Caco-2 (cell line): ENCODE measurements at places on chromosomes 6 and 20. TPM values are rescaled to one million over a fixed set of nuclear protein-coding genes. Genes with fewer than 3 reads are reported as not detected.

The ABHD16B gene
- 0.27 TPM in 1 of 2 replicates, not detected in the other for total RNA-seq

The CPNE5 gene
- total RNA-seq: not detected in 2 replicates

The PAK5 gene
- total RNA-seq: not detected in 2 replicates

The FERMT1 gene
- total RNA-seq: 30.1 and 34.7 TPM in 2 replicates

The LY6G6C gene
- 0.88 and 1.3 TPM in 2 replicates for total RNA-seq

The OSER1 gene
- total RNA-seq: 79.7 and 82.3 TPM in 2 replicates

The DUSP15 gene
- total RNA-seq: 8.2 and 9.1 TPM in 2 replicates

The LPA gene
- not detected in 2 replicates for total RNA-seq

The BEND6 gene
- total RNA-seq: not detected in 2 replicates

The WFDC13 gene
- not detected in 2 replicates for total RNA-seq

The SNX9 gene
- total RNA-seq: 27.4 and 29.5 TPM in 2 replicates

The MAFB gene
- total RNA-seq: 0.88 and 1.2 TPM in 2 replicates

The AP5S1 gene
- total RNA-seq: 14.9 and 17.3 TPM in 2 replicates

The FLRT3 gene
- 98.2 and 107 TPM in 2 replicates for total RNA-seq

The PRND gene
- total RNA-seq: not detected in 2 replicates

The OOEP gene
- total RNA-seq: not detected in 2 replicates

The MCHR2 gene
- total RNA-seq: not detected in 2 replicates

The SMOC2 gene
- total RNA-seq: 2.8 and 4.5 TPM in 2 replicates

The ANKRD66 gene
- total RNA-seq: not detected in 2 replicates

The METTL24 gene
- total RNA-seq: 0.28 TPM in 1 of 2 replicates, not detected in the other

The PREX1 gene
- 7.7 and 9.5 TPM in 2 replicates for total RNA-seq

The BAG2 gene
- total RNA-seq: 9.5 and 10.4 TPM in 2 replicates

The SIRPA gene
- 31.6 and 33.3 TPM in 2 replicates for total RNA-seq

The LY6G6F gene
- total RNA-seq: not detected in 2 replicates

The GJA10 gene
- total RNA-seq: not detected in 2 replicates

The SSTR4 gene
- total RNA-seq: not detected in 2 replicates

The DDO gene
- not detected in 2 replicates for total RNA-seq

The PAX1 gene
- total RNA-seq: not detected in 2 replicates

The COMMD7 gene
- total RNA-seq: 142 and 160 TPM in 2 replicates

The TSPO2 gene
- total RNA-seq: 0.49 and 0.61 TPM in 2 replicates

The EYA4 gene
- total RNA-seq: not detected in 2 replicates

The RNF144B gene
- 0.39 TPM in 2 replicates for total RNA-seq

The BPIFB1 gene
- not detected in 2 replicates for total RNA-seq

The C6orf141 gene
- total RNA-seq: 2.1 and 2.3 TPM in 2 replicates

The MMP24 gene
- total RNA-seq: 13.0 and 15.6 TPM in 2 replicates

The BFSP1 gene
- 20.4 and 22.7 TPM in 2 replicates for total RNA-seq

The KCNQ5 gene
- total RNA-seq: 0.07 and 0.20 TPM in 2 replicates

The ATAT1 gene
- 17.9 and 19.7 TPM in 2 replicates for total RNA-seq
